ENCODE measurements at places on chromosomes 13 and 19.

DNA sequence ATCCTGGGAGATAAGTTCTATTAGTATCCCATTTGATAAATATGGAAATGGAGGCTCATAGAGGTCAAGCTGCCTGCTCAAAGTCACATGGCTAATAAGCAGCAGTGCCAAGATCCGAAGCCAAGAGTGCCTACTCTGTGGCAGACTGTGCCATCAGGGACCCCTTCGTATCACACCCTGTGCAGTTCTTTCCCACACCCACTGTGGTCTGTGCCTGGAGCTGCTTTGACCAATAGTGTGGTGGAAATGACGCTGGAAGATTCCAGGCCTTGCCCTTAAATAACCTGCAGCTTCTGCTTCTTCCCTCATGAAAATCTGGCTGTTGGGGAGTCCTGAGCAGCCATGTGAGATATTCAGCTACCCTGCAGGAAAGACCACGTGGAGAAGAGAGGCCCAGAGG is 10.1 kb downstream of the OPA3 start:
- DNase-seq: no peak

- DNase-seq: no peak
Observed at GRCh38 chr19:595326-596262, 5.9 kb downstream of the HCN2 start.

DNA sequence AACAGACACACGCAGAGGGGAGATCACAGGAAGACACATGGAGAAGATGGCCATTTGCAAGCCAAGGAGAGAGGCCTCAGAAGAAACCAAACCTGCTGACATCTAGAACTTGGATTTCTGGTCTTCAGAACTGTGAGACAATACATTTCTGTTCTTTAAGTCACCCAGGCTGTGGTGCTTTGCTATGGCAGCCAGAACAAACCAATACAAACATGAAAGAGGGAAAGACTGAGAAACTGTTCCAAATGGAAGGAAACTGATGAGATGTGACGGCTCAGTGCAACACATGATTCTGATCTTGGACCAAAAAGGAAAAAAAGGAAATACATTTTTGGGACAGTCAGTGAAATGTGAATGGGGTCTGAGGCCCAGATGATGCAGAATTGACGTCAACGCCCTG is 30.2 kb upstream of the SACS start:
- no peak for DNase-seq

DNA sequence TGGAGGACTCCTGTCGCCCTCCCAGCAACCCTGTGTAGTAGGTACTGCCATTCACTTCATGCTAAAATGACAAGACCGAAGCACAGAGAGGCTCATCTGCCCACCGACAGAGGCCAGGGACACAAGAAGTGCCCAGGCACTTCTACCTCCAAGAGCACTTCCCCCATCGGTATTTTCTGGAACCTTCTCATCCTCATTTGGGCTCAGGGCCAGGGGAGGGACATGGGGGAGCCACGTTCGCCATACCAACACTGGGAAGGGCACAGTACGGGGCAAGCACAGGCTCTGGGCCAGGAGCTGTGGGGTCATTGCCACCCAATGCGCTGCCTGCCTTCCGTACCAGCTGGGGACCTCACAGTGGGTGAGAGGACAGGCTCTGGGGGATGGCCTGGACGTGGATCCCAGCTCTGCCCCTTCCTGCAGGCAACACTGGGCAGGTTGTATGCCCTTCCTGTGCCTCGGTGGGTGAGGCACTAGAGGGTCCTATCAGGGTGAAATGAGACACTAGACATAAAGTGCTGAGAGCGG is 21.3 kb upstream of the CCNP start:
- DNase-seq: no peak

DNA sequence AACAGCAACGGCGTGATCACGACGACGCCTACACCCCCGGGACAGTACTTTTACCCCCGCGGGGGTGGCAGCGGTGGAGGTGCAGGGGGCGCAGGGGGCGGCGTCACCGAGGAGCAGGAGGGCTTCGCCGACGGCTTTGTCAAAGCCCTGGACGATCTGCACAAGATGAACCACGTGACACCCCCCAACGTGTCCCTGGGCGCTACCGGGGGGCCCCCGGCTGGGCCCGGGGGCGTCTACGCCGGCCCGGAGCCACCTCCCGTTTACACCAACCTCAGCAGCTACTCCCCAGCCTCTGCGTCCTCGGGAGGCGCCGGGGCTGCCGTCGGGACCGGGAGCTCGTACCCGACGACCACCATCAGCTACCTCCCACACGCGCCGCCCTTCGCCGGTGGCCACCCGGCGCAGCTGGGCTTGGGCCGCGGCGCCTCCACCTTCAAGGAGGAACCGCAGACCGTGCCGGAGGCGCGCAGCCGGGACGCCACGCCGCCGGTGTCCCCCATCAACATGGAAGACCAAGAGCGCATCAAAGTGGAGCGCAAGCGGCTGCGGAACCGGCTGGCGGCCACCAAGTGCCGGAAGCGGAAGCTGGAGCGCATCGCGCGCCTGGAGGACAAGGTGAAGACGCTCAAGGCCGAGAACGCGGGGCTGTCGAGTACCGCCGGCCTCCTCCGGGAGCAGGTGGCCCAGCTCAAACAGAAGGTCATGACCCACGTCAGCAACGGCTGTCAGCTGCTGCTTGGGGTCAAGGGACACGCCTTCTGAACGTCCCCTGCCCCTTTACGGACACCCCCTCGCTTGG is 966 bp downstream of the JUNB start:
- DNase-seq: peak; percentile 79

- DNase-seq: no peak
Observed at GRCh38 chr19:49863935-49864320, 3.4 kb downstream of the PNKP start.

- no peak for DNase-seq
Observed at GRCh38 chr13:50481936-50482335, 361.6 kb downstream of the DLEU7 start.

GRCh38 chr19:55377356-55378131 is 918 bp downstream of the TMEM190 start:
- no peak for DNase-seq

GRCh38 chr13:33229446-33230177 is 55.9 kb downstream of the STARD13 start:
- DNase-seq: no peak

DNA sequence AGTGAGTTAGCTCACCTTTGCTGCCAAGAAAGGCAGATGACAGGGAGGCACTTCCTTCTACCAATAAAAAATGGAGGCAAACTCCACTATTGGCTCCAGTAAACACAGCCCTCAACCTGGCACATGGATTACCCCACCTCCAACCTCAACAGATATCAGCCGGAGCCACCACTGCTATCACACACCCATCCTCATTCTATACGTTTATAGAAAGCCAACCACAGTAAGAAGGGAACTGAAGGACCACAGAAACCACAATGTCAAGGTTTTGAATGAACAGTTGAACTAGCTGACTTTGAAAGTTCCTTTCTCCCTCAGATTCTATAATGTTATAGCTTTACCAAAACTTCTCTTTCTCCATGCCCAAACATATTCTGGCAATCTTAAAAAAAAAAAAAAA is 526.2 kb downstream of the UQCRFS1 start:
- DNase-seq: no peak

GRCh38 chr19:18710186-18710585 is 26.7 kb downstream of the CRTC1 start:
- DNase-seq: no peak

GRCh38 chr13:33401238-33401637 is 115.7 kb upstream of the STARD13 start:
- peak; percentile 24 for DNase-seq

DNA sequence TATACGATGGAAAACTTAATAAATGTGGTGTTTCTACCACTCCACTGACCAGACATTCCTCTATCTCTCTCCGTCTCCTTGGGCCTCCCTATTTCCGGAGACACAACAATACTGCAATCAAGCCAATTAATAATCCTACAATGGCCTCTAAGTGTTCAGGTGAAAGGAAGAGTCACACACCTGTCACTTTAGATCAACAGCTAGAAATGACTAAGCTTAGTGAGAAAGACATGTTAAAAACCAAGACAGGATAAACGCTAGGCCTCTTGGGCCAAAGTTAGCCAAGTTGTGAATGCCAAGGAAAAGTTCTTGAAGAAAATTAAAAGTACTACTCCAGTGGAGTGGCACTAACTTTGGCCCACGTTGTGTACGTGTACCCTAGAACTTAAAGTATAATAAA is 22.5 kb downstream of the ZDHHC20 start:
- no peak for DNase-seq

DNA sequence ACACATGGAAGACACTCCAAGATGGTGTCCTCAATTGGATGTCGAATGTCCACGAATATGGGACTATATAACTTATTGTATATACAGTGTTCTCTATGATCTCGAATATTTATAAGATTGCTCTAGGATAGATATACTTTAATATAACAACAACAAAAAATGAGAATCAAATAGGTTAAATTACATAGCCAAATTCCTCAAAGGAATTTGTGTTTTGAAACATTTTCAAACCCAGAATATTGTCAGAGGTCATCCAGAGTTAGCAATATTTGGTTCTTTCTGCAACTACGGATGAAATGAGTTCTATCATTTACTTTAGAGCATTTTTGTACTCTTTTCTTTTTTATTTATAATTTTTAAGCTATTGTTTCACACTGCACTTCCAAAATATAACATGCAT is 857.8 kb downstream of the GPC5 start:
- DNase-seq: no peak

DNA sequence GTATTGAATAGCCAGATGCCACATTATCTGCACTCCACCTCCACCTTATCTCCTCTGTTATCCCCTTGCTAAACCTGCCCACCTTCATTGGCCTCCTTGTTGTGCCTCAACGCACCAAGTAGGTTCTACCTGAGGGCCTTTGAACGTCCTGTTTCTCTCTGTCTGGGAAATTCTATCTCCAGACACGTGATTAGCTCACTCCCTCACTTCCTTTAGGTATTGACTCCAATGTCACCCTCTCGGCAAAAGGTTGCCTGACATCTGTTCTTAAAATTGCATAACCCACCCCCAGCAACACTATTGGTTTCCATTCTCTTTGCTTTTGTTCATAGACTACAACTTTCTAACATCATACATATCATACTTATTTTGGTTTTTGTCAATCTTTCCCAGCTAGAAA is 56.5 kb upstream of the MEDAG start:
- DNase-seq: no peak

GRCh38 chr13:105773863-105774538 is 761.5 kb downstream of the EFNB2 start:
- DNase-seq: no peak

DNA sequence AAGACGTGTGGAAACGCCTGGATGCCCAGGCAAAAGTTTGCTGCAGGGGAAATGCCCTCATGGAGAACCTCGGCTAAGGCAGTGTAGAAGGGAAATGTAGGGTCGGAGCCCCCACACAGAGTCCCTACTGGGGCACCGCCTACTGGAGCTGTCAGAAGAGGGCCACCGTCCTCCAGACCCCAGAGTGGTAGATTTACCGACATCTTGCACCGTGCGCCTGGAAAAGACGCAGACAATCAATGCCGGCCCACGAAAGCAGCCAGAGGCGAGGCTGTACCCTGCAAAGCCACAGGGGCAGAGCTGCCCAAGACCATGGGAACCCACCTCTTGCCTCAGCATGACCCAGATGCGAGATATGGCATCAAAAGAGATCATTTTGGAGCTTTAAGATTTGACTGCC is 7.0 kb upstream of the EDNRB start:
- no peak for DNase-seq

DNA sequence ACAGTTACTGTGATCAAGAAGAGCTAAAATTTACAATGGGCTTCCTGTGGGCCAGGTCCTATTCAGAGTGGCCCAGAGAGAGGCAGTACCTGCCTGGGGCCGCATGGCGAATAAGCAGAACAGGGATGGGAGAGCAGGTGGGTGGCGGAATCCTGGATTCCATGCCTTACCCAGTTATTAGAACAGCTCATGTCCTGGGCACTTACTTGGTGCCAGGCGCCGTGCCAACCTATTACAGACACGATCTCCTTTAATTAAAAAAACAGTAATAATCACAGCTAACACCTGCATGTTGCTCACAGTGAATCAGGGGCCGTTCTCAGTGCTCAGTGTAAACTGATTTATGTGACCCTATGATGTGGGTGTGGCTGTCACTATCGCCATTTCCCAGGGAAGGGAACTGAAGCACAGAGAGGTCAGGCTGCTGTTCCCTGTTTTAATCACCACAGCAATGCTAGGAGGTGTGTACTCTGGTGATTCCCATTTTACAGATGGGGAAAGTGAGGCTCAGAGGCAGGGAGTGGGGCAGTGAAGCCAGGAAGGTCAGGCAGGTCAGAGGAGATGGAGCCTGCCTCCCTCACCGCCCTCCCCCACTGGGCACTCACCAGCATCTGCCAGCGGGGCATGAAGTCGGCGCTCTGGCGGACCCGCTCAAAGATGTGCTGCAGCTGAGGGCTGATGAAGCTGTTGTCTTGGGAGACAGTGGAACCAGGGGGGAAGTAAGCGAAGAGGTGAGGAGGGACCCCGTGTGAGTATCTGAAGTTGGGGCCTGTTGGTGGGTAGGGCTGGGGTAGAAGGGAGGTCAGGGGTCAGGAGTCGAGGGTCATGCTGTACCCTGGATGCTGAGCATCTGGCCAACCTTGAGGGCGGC is 12.0 kb downstream of the COQ8B start:
- no peak for DNase-seq

DNA sequence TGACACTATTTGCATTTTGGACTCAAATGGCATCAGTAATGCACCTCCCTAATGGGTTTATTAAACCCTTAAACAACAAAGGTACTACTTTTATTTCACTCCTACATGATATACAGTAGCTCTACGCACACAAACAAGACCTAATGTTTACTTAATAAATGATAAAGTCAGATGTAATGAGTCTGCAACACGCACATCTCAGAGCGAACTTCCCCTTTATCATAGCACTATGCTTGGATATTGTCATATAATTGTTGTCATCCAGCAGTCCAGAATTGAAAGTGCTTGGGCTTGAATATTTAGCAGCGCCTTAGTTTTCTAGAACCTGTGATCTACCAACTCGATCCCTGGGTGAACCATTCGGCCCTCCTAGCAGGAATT is 772 bp downstream of the PARP4 start:
- no peak for DNase-seq

DNA sequence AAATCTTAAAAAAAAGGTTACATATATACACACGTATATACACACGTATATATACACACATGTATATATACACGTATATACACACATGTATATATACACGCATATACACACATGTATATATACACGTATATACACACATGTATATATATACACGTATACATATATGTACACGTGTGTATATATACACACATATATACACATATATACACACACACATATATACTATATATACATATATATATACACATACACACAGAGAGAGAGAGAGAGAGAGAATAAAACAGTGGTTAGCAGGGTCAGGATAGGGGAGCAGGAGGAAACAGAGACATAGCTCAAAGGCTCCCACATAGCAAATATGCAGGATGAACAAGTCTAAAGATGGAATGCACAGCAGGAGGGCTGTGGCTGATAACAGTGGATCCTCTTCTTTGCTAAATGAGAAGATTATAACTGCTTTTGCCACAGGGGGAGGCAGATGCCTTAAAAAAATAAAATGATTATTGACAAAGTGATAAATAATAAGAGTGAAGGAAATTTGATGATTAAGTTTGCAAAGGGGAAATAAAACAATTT is 714.5 kb downstream of the UQCRFS1 start:
- DNase-seq: no peak

All from NCI-H2171 treated with DMSO at 0.1 percent for 48 hours (cell line).